ENCODE measurements at places on chromosomes 11 and 22. TPM values are rescaled to one million over a fixed set of nuclear protein-coding genes. Genes with fewer than 3 reads are reported as not detected.

GRCh38 chr11:96045622-96046456 is 121.9 kb upstream of the MTMR2 start:
- no peak overlapping the region for H3K4me3 ChIP-seq
- H3K27ac ChIP-seq, result peak overlapping the region; percentile 81
- peaks cover 47% of the 10 kb centered on the region for H3K36me3 ChIP-seq
- H3K4me1 ChIP-seq, result peaks cover 56% of the 10 kb centered on the region

DNA sequence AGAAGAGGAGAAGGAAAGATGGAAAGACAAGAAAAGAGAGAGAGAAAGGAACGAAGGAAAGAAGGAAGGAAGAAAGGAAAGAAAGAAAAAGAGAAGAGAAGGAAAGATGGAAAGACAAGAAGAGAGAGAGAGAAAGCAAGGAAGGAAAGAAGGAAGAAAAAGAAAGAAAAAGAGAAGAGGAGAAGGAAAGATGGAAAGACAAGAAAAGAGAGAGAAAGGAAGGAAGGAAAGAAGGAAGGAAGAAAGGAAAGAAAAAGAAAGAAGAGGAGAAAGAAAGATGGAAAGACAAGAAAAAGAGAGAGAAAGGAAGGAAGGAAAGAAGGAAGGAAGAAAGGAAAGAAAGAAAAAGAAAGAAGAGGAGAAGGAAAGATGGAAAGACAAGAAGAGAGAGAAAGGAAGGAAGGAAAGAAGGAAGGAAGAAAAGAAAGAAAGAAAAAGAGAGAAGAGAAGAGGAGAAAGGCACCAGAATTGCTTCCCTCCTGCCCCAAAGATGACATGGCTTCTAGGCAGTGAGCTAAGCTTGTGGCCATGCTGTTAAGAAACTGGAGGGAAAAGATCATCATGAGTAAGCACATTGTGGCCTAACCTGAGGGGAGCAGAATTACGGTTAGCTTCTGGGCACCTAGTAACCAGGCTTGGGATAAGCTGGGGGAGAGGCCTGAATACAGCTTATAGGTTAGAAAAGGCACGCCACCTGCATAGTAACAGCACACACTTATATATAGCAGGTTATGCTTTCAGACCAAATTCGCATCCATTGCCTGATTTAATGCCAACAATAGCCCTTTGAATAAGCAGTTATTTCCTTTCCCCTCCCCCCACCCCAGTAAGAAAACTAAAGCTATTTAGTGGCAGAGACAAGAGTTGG is 2.3 kb upstream of the ST3GAL4 start:
- peak; percentile 54 for DNase-seq
- peaks cover 39% of the 10 kb centered on the region for H3K4me1 ChIP-seq
- peak overlapping the region; percentile 93 for H3K4me3 ChIP-seq
- H3K36me3 ChIP-seq, result peaks cover 30% of the 10 kb centered on the region
- peak overlapping the region; percentile 80 for H3K27ac ChIP-seq

- peaks cover 4% of the 10 kb centered on the region for H3K4me1 ChIP-seq
- no peaks in the 10 kb centered on the region for H3K36me3 ChIP-seq
- no peak overlapping the region for H3K27ac ChIP-seq
Observed at GRCh38 chr22:32576553-32577253, 102.1 kb downstream of the FBXO7 start.

DNA sequence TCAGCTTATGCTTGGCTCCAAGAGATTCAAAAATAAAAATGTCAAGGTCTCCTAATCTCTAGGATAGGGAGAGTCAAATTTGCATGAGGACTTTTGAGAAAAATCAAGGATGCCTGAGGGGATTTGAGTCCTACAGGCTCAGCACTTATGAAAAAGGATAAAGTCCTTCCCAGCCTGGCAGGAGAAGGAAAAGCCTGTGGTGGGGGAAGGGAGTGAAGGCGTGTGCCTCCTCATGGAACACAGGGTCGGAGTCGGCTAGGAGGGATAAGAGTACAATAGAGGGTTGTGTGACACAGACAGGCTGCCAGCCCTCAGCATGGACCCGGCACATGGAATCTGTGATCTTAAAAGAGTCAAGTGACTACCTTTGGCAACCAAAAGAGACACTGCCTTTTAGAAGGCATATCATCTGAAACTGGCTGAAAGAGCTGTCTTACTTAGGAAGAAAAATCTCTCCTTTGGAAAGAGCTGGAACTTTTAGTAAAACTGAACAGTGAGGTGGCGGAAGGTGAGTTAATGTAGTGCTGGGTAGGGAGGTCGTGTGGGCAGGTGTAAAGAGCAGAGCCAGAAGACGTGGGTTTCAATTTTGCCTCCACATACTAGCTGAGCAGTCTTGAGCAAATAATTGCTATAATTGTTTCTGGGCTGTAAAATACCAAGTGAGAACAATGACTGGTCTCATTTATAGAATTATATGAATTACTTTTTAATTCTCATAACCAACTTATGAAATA is 58.8 kb upstream of the RDX start:
- no peak overlapping the region for H3K4me3 ChIP-seq
- H3K4me1 ChIP-seq, result peaks cover 30% of the 10 kb centered on the region
- DNase-seq, result no peak
- H3K36me3 ChIP-seq, result no peaks in the 10 kb centered on the region
- H3K27ac ChIP-seq, result peak overlapping the region; percentile 39

DNA sequence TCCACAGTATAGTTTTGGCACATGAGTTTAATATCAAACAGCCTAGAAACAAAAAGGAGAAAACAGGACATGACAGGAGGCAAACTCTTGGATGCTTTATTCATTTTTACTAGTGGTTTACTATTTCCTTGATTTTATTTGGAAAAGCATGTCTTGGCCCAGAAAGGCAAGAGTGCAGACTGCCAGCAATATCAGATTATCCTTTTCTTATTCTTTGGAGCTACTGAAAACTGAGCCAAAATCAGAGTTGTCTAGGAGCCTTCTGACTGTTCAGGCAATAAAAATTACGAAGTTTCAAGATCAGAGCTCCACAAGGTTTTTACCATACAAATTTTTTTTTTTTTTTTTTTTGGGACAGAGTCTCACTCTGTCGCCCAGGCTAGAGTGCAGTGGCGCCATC is 16.0 kb downstream of the CELF1 start:
- H3K36me3 ChIP-seq, result peaks cover 33% of the 10 kb centered on the region
- no peak overlapping the region for H3K27ac ChIP-seq

GRCh38 chr11:75333022-75333806 is 18.2 kb downstream of the ARRB1 start:
- H3K27me3 ChIP-seq, result no peaks in the 10 kb centered on the region
- H3K36me3 ChIP-seq, result peaks cover 7% of the 10 kb centered on the region
- DNase-seq, result no peak
- peaks cover 73% of the 10 kb centered on the region for H3K4me1 ChIP-seq
- no peak overlapping the region for H3K4me3 ChIP-seq

DNA sequence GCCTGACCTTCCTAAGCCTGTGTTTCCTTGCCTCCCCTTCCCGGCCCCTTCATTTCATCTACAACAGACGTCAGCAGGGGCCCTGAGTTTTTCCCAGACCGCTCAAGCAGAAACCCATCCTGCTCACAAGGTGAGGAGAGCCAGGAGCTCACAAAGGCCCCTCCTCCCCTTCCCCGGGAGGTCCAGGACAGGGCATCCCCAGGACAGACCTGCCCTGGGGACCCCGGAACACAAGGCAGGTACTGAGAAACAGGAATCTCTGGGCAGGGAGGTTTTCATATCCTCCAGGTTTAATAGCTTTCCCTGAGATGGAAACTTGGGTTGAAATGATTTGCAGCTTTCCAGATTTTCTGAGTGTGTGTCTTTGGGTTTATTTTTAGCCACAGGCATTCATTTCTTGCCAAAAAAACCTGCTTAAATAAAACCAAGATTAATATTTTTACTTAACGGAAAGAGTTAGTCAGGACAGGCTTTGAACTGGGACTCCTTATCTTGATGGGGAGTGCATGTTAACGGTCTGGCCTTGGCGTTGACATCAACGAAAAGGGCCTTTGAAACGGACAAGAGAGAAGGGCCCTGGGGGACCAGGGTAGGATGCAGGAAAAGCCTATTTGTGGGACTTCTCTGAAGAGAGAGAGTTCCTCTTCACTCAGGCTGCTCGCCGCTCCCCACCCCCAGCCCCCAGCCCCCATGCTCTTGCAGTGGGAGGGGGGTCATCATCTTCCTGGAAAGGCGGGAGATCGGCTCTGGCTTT is 38.5 kb downstream of the TIMP3 start:
- no peak overlapping the region for H3K27ac ChIP-seq
- no peaks in the 10 kb centered on the region for H3K36me3 ChIP-seq
- H3K4me1 ChIP-seq, result no peaks in the 10 kb centered on the region

DNA sequence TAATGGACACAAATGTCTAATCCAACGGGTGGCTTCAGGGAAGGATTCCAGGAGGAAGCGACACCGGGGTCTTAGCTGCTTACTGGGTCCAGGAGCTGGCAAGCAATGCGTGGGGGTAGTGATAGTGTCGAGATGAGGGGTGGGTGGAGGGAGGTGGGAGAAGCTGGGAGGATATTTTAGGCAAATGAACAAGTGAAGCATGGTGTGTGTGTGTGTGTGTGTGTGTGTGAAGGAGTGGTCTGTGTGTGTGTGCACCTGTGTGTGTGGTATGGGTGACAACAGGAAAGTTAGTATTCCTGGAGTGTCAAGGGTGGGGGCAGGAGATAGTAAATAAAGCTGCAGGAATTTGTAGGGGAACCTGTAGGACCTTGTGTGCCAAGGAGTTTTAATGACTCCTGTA is 126.9 kb upstream of the ZBED5 start:
- no peak for DNase-seq
- no peaks in the 10 kb centered on the region for H3K4me1 ChIP-seq
- no peak overlapping the region for H3K27ac ChIP-seq
- no peak overlapping the region for H3K4me3 ChIP-seq
- no peaks in the 10 kb centered on the region for H3K36me3 ChIP-seq

GRCh38 chr11:15594607-15595006 is 479.9 kb downstream of the INSC start:
- no peak overlapping the region for H3K4me3 ChIP-seq
- H3K27me3 ChIP-seq, result no peaks in the 10 kb centered on the region
- H3K4me1 ChIP-seq, result no peaks in the 10 kb centered on the region
- H3K36me3 ChIP-seq, result no peaks in the 10 kb centered on the region

GRCh38 chr22:16955678-16956210 is 52.3 kb downstream of the GAB4 start:
- H3K27ac ChIP-seq, result no peak overlapping the region
- H3K4me1 ChIP-seq, result no peaks in the 10 kb centered on the region
- H3K36me3 ChIP-seq, result no peaks in the 10 kb centered on the region

DNA sequence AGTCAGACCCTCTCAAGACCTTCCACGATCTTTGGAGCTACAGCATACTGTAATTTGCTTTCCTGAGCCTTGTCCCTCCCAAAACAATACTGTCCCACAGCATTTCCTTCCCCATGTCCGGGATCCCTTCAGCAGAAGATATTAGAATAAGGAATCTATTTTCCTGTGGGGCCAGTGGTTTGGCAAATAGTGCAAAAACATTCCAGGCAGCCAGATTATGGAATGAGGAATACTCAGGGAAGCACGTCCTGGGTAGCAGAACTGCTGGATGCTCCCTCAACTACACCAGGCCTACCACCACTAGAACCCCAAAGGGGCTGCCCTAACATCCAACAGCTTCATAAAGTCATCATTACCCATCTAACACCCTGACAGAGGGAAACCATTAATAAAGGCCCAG is 61.5 kb downstream of the AAMDC start:
- peaks cover 31% of the 10 kb centered on the region for H3K36me3 ChIP-seq
- no peak overlapping the region for H3K4me3 ChIP-seq
- no peak overlapping the region for H3K27ac ChIP-seq
- no peak for DNase-seq

DNA sequence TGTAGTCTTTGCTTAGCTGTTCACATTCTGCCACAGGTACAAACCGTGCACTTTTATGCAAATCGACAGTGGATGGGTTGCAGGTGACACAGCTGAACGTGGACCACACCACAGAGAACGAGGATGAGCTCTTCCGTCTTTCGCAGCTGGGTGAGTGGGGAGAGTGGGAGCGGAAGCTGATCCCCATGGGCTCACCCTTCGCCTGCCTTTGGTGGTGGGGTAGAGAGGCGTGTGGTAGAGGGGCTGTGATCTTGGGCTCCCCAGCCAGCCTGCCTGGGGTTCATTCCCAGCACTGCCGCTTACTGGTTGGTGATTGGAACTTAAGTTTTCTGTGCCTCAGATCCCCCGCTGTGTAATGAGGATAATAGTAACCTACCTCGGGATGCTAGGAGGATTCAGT is 19.1 kb downstream of the TAB1 start:
- no peak overlapping the region for H3K4me3 ChIP-seq
- H3K27me3 ChIP-seq, result no peaks in the 10 kb centered on the region
- peaks cover 27% of the 10 kb centered on the region for H3K4me1 ChIP-seq
- DNase-seq, result no peak

DNA sequence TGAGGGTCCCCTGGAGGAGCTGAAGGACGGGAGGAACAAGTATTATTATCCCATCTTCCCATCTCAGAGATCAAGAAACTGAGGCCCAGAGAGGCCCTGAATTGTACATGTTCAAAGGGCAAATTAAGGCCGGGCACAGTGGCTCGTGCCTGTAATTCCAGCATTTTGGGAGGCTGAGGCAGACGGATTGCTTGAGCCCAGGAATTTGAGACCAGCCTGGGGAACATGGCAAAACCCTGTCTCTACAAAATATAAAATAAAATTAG is 8.1 kb downstream of the PLA2G6 start:
- no peak overlapping the region for H3K4me3 ChIP-seq
- no peak overlapping the region for H3K27ac ChIP-seq
- peaks cover 4% of the 10 kb centered on the region for H3K36me3 ChIP-seq
- H3K27me3 ChIP-seq, result no peaks in the 10 kb centered on the region
- DNase-seq, result no peak
- H3K4me1 ChIP-seq, result peaks cover 14% of the 10 kb centered on the region

GRCh38 chr11:133916784-133917440 is 39.9 kb downstream of the IGSF9B start:
- H3K4me3 ChIP-seq, result no peak overlapping the region
- no peak for DNase-seq
- no peaks in the 10 kb centered on the region for H3K27me3 ChIP-seq
- H3K27ac ChIP-seq, result no peak overlapping the region
- H3K36me3 ChIP-seq, result peaks cover 41% of the 10 kb centered on the region

GRCh38 chr11:2435288-2436012 is 8.9 kb downstream of the TRPM5 start:
- no peak overlapping the region for H3K4me3 ChIP-seq
- no peak overlapping the region for H3K27ac ChIP-seq
- DNase-seq, result no peak
- no peaks in the 10 kb centered on the region for H3K36me3 ChIP-seq

- no peak overlapping the region for H3K4me3 ChIP-seq
- no peaks in the 10 kb centered on the region for H3K4me1 ChIP-seq
- DNase-seq, result no peak
- H3K27me3 ChIP-seq, result peaks cover 3% of the 10 kb centered on the region
- H3K36me3 ChIP-seq, result no peaks in the 10 kb centered on the region
Observed at GRCh38 chr11:119571311-119571710, 148.3 kb upstream of the THY1 start.

Gene SLCO2B1
- total RNA-seq, result not detected

Gene RBMXL2
- not detected for total RNA-seq

Gene ZNF214
- not detected for total RNA-seq

Gene LBHD1
- 11.9 TPM for total RNA-seq

Gene CDC45
- 103 TPM for total RNA-seq

All from activated CD4-positive, alpha-beta T cell treated with anti-CD3 and anti-CD28 coated beads for 36 hours (primary cell).